ENCODE measurements at places on chromosomes 3 and 15. TPM values are rescaled to one million over a fixed set of nuclear protein-coding genes. Genes with fewer than 3 reads are reported as not detected.

- no peak overlapping the region for H3K4me3 ChIP-seq
- H3K4me1 ChIP-seq = no peaks in the 10 kb centered on the region
- H3K27ac ChIP-seq = no peak overlapping the region
- no peaks in the 10 kb centered on the region for H3K36me3 ChIP-seq
- no peaks in the 10 kb centered on the region for H3K27me3 ChIP-seq
- DNase-seq = no peak
Measured at GRCh38 chr15:72339777-72340177, 19.8 kb upstream of the CELF6 start.

The GMNC gene
- polyA plus RNA-seq = 0.08 TPM

GRCh38 chr15:80031841-80032240 is 27.6 kb upstream of the ZFAND6 start:
- no peaks in the 10 kb centered on the region for H3K27me3 ChIP-seq
- H3K36me3 ChIP-seq = no peaks in the 10 kb centered on the region
- DNase-seq = no peak
- no peak overlapping the region for H3K27ac ChIP-seq
- no peak overlapping the region for H3K4me3 ChIP-seq

The WNT7A gene
- polyA plus RNA-seq = not detected

DNA sequence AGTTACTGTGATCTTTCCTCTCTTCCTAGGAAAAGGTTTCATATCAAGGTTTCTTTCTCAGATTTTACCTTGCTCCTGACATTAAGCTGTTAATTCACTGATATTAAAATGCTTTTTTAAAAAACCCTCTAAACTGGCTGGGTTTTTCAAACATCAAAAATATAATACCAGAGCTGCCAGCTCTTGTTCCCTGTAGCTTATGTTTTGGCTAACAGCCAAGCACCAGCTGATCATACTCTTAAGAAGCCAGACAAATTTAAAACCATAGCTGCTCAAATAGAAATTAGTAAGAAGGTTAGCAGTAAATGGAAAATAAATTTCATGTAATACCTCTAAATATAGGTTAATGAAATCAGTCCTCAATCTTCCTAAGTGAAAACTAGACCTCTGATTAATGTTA is 657.5 kb downstream of the GRM7 start:
- H3K4me3 ChIP-seq = no peak overlapping the region
- DNase-seq = no peak
- H3K4me1 ChIP-seq = no peaks in the 10 kb centered on the region
- no peaks in the 10 kb centered on the region for H3K27me3 ChIP-seq
- no peaks in the 10 kb centered on the region for H3K36me3 ChIP-seq
- no peak overlapping the region for H3K27ac ChIP-seq

DNA sequence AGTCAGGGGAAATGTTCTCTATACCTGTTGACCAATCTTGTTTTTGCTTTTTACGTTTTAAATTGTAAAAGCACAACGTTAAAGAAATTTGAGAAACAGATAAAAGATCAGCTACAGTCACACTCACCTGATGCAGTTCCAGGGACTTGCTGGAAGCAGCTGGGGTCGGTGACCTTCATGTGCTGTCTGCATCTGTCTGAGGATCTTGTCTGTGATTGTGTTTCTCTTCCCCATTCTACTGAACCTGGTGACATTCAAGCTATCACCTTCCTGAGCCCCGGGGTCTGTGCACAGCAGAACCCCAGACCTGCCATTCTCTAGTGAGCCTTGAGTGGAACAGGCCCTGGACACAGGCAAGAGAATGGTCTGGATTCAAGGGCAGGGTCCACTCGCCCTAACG is 66.4 kb upstream of the SIAH2 start:
- H3K27ac ChIP-seq = no peak overlapping the region
- no peaks in the 10 kb centered on the region for H3K36me3 ChIP-seq
- H3K27me3 ChIP-seq = no peaks in the 10 kb centered on the region
- DNase-seq = no peak
- no peaks in the 10 kb centered on the region for H3K4me1 ChIP-seq
- H3K4me3 ChIP-seq = no peak overlapping the region

The CD86 gene
- polyA plus RNA-seq = 8.7 TPM

The GOLGA8O gene
- polyA plus RNA-seq = 0.58 TPM

DNA sequence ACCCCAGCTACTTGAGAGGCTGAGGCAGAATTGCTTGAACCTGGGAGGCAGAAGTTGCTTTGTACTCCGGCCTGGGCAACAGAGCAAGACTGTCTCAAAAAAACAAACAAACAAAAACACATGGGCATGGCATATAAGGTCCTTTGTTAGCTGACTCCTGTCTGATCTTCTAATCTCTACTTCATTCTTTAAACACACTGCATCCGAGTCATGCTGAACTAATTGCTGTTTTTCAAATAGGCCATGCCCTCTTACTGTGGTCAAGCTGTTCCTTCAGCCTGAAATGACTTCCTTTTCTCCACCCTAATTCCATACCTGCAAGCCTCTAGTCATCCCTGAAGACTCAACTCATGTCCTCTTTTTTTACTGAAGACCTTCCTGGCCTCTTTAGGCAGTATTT is 22.3 kb upstream of the SLMAP start:
- H3K4me3 ChIP-seq = no peak overlapping the region
- H3K27me3 ChIP-seq = no peaks in the 10 kb centered on the region
- H3K4me1 ChIP-seq = peaks cover 13% of the 10 kb centered on the region
- no peak for DNase-seq
- no peak overlapping the region for H3K27ac ChIP-seq

DNA sequence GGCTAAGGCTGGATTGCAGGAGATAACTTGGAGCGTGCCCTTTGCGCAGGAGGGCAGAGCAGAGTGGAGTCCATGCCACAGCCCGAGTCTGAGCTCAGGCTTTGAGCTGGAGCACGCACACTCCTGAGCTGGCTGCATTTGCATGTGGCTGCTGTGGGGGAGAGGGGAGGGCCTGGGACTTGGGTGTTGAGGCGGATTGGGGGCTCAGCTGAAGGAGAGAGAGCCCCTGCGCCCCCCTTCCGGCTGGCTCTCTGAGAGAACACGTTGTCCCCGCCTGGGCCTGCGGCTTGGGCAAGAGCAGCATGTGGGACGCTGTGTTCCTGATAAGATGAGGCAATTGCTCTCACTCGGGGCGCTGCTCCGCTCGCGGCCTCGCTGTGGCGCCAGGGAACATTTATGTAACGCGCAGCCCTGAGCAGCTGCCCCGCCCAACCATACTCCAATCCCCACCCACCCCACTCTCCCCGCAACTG is 39.1 kb downstream of the KLF13 start:
- H3K36me3 ChIP-seq = no peaks in the 10 kb centered on the region
- peak overlapping the region; percentile 63 for H3K27ac ChIP-seq
- peak overlapping the region; percentile 29 for H3K4me3 ChIP-seq
- H3K27me3 ChIP-seq = no peaks in the 10 kb centered on the region
- peaks cover 12% of the 10 kb centered on the region for H3K4me1 ChIP-seq
- DNase-seq = peak; percentile 92

GRCh38 chr15:31831596-31831995 is 198.7 kb upstream of the CHRNA7 start:
- no peaks in the 10 kb centered on the region for H3K36me3 ChIP-seq
- H3K4me1 ChIP-seq = no peaks in the 10 kb centered on the region
- no peaks in the 10 kb centered on the region for H3K27me3 ChIP-seq
- no peak for DNase-seq
- H3K4me3 ChIP-seq = no peak overlapping the region
- no peak overlapping the region for H3K27ac ChIP-seq

DNA sequence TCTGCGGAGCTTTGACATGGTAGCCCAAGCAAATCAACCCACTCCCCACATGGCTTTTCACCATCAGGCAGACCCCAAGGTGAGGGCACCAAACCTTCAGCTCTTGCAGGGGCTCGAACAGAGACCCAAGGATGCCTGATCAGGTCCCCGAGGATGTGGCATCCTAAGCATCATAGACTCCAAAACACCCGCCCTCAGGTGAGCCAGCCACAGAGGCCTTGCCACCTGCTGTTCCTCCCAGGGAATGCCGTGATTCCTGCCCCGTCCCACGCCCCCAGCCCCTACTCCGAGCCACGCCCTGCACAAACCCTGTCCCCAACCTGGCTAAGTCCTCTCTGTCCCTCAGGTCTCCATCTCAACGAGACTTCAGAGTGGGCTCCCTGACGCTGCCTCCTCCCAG is 34.7 kb upstream of the SLC41A3 start:
- no peak overlapping the region for H3K4me3 ChIP-seq
- H3K36me3 ChIP-seq = no peaks in the 10 kb centered on the region
- DNase-seq = peak; percentile 3

- no peak overlapping the region for H3K27ac ChIP-seq
- no peak for DNase-seq
- no peaks in the 10 kb centered on the region for H3K36me3 ChIP-seq
- no peaks in the 10 kb centered on the region for H3K4me1 ChIP-seq
- H3K27me3 ChIP-seq = no peaks in the 10 kb centered on the region
Measured at GRCh38 chr15:58501006-58501405, 69.2 kb downstream of the LIPC start.

The TLR9 gene
- 0.58 TPM for polyA plus RNA-seq

The PLAAT1 gene
- polyA plus RNA-seq = 0.18 TPM

The TRIM42 gene
- polyA plus RNA-seq = not detected

GRCh38 chr15:91284758-91285466 is 184.9 kb downstream of the SV2B start:
- H3K27ac ChIP-seq = no peak overlapping the region
- H3K36me3 ChIP-seq = no peaks in the 10 kb centered on the region
- DNase-seq = no peak
- H3K27me3 ChIP-seq = no peaks in the 10 kb centered on the region
- H3K4me3 ChIP-seq = no peak overlapping the region

DNA sequence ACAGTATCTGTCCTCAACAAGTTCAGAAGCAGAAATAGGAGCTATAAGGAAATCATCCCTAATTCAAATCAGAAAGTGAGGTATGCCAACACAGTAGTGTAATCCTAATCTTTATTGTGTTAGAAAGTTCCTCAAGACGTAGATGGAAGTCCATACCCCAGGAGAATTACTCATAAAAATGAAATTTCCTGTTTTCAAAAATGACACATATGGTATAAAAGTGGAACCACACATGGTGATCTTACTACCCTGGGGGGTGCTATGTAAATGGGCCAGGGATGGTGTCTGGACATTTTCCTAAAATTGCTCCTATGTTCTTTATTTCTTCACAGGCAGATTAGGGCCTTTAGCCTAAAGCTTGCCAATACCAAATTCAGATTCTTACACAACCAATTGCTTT is 204.1 kb downstream of the ARRDC4 start:
- no peak overlapping the region for H3K4me3 ChIP-seq
- H3K27ac ChIP-seq = no peak overlapping the region
- no peaks in the 10 kb centered on the region for H3K27me3 ChIP-seq
- no peak for DNase-seq
- H3K36me3 ChIP-seq = no peaks in the 10 kb centered on the region

- no peak overlapping the region for H3K4me3 ChIP-seq
- no peak for DNase-seq
- H3K27ac ChIP-seq = no peak overlapping the region
- H3K27me3 ChIP-seq = no peaks in the 10 kb centered on the region
- no peaks in the 10 kb centered on the region for H3K4me1 ChIP-seq
- H3K36me3 ChIP-seq = no peaks in the 10 kb centered on the region
Measured at GRCh38 chr15:81922143-81922542, 123.7 kb downstream of the MEX3B start.

- H3K4me1 ChIP-seq = peaks cover 3% of the 10 kb centered on the region
- no peaks in the 10 kb centered on the region for H3K36me3 ChIP-seq
- no peak for DNase-seq
- H3K27me3 ChIP-seq = no peaks in the 10 kb centered on the region
Measured at GRCh38 chr3:194987571-194988494, 283.1 kb downstream of the XXYLT1 start.

DNA sequence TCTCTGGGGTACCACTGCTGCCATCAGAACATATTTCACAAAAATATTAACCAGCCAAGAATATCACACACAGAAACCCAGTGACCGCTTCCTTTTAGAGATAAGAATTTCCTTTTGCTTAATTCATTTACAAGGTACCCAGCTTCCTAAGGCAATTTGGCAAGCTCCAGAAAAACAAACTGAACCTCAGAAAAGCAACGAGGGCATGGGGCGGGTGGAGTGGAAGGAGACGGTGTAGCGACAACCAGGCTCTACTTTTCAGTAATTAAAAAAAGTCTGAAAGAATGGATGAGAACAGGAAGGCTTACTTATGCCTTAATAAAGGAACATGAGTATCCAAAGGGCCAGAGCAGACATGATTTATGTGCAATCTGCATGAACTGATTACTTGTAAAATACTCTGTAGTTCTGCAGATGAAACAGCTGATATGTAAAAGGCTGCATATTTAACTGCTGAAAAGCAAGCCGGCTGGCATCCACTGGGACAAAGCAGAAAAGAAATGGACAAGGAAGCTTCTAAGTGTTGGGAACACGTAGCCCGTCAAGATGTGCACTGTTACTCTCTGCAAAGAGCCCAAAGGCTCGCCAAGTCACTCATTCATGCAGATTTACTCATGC is 18.6 kb downstream of the RFTN1 start:
- no peak overlapping the region for H3K27ac ChIP-seq
- H3K27me3 ChIP-seq = no peaks in the 10 kb centered on the region
- DNase-seq = no peak

- no peak for DNase-seq
- no peaks in the 10 kb centered on the region for H3K36me3 ChIP-seq
- H3K4me3 ChIP-seq = no peak overlapping the region
- no peaks in the 10 kb centered on the region for H3K4me1 ChIP-seq
- no peak overlapping the region for H3K27ac ChIP-seq
- H3K27me3 ChIP-seq = no peaks in the 10 kb centered on the region
Measured at GRCh38 chr3:128353991-128354687, 112.6 kb downstream of the DNAJB8 start.

- DNase-seq = no peak
- H3K27me3 ChIP-seq = no peaks in the 10 kb centered on the region
- no peaks in the 10 kb centered on the region for H3K36me3 ChIP-seq
- no peak overlapping the region for H3K27ac ChIP-seq
- H3K4me1 ChIP-seq = no peaks in the 10 kb centered on the region
- no peak overlapping the region for H3K4me3 ChIP-seq
Measured at GRCh38 chr3:180011927-180012326, 24.8 kb downstream of the PEX5L start.

The UROC1 gene
- polyA plus RNA-seq = not detected

GRCh38 chr15:70179309-70179892 is 81.7 kb upstream of the TLE3 start:
- no peak for DNase-seq
- H3K4me3 ChIP-seq = no peak overlapping the region
- H3K4me1 ChIP-seq = no peaks in the 10 kb centered on the region
- H3K27me3 ChIP-seq = no peaks in the 10 kb centered on the region
